Dermis blood vessel endothelial cell (primary cell): ENCODE measurements at places on chromosomes 11 and 22. TPM values are rescaled to one million over a fixed set of nuclear protein-coding genes. Genes with fewer than 3 reads are reported as not detected.

DNA sequence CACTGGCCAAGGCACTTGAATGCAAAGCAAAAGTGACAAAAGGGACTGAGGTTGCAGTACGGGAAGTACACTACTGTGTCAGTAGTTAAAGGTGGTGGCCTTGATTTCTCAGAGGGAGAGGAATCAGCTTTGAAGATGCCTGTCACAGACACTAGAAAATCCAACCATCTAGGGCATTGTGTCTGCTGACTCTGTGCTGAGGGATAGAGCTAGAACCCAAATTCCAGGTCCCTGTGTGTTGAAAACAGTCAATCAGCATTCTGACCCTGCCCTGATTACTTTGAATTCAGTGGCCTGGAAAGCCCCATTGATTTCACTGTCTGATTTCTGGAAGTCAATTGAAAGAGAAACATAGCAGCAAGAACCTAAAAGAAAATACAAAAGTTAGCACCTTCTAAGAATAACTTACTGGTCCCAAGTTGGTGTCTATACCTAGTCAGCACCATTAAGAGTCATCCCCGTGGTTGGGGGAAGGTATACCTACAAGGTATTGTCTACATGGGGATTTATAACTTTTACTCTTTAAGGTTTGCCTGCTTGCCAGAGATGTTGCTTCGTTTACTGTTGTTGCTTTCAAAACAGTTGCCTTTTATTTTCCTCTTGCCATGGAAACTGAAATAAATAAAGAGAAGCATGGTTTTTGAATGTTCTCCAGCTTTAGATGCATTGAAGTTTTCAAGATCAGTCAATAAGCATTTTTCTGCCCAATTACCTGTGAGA lies 97.3 kb downstream of the PDHX start:
- DNase-seq, result no peak

The GAB4 gene
- not detected in 2 replicates for total RNA-seq

The NXF1 gene
- total RNA-seq, result 38.1 and 44.2 TPM in 2 replicates

DNA sequence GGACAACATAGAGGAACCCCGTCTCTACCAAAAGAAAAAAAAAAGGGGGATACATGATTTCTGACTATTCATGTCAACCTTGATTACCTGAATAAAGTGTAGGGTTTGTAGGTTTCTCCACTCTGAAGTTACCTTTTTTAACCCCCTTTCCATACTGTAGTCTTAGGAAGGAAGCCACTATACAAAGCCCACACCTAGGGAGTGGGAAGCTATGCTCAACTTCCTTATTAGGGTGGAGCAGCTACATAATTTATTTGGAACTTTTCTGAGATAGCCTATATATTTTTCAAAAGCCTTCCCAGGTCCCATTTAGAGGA lies 582 bp upstream of the ATP6V1E1 start:
- no peak for DNase-seq

- peak; percentile 88 for DNase-seq
These were observed 37.1 kb downstream of the BCR start for GRCh38 chr22:23217171-23218052.

DNA sequence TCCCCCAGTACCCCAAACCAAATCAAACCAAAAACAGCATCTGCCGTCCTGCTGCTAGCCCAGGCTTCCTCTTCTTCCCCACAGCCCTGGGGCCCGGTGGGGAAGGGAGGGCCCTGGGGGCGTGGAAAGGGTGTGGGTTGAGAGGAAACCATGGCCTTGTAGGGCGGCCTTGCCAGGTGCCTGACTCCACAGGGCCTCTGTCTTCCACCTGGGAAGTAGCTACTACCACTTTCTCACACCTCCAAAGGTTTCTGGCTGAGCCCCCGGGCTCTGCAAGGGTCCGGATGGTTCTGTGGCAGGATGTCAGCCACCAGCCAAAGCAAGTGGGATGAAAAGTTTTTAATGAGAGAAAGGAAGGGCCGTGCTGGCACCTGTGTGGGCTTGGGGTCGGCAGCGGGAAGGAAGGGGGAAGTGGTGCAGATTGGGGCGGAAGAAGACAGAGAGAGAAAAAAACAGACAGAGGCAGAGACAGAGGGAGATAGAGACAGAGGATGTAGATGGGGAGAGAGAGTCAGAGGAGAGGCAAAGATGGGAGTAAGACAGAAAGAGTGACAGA lies 10.5 kb downstream of the TPST2 start:
- no peak for DNase-seq

- DNase-seq, result peak; percentile 25
These were observed 13.3 kb upstream of the CEP295 start for GRCh38 chr11:93648158-93648557.
